ENCODE measurements at places on chromosomes 1 and 21.

DNA sequence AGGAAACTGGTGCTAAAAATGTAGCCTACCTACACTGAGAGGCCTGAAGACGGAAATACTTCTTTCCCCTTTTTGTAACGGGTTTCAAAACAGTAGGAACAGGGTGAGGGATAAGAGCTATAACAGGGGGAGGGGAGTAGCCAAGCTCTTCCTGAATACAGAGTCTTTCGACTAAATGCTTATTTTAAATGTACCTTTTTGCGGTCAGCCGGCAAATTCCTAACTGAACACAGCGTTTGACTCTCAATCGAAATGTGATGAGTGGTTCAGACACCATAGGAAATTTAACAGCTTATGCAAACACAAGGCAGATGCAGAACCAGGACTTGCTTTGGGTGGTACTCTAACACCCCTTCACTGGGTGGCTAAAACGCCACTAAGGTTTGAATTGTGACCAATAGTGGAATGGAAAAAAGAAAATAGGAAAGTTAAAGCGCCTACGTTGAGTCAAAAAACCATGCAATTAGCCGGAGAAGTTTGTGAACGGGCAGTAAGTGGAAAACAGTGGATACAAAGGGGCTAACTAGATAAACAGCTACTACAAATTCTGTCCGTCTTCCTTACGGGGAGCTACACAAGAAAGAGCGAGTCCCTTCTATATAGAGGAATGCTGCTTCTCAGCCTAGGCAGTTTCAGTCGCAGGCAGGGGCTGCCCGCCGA, 1.7 kb downstream of the EGLN1 start:
- DNase-seq = peak; percentile 12

- no peak for DNase-seq
Measured at GRCh38 chr1:246577082-246577719, 10.9 kb downstream of the CNST start.

GRCh38 chr1:179478370-179478769, 97.4 kb downstream of the NPHS2 start:
- no peak for DNase-seq

DNA sequence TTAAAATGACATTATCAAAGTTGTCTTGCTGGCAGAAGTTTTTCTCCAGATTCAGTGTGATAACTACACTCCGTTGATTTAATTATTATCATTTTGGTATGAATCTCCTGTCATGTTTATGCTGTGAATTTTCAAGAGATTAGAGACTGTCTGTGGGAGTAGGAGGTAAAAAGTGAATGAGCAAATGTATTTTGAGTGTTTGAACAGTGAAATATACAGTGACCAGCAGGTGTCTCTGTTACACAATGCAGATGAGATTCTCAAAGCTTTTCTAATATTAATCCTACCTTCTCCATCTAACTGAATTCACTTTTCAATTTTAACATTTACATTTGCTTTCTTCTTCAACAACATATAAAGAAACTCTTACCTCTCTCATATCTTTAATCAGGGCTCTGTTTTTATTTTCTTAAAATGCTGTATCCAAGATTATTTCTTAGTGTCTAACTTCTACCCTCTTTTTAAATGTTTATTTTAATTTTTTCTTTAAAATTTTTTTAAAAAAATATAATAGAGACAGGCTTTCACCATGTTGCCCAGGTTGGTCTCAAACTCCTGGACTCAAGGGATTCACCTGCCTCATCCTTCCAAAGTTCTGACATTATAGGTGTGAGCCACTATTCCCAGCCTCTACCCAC, 20.9 kb upstream of the HSPA13 start:
- DNase-seq = peak; percentile 24

DNA sequence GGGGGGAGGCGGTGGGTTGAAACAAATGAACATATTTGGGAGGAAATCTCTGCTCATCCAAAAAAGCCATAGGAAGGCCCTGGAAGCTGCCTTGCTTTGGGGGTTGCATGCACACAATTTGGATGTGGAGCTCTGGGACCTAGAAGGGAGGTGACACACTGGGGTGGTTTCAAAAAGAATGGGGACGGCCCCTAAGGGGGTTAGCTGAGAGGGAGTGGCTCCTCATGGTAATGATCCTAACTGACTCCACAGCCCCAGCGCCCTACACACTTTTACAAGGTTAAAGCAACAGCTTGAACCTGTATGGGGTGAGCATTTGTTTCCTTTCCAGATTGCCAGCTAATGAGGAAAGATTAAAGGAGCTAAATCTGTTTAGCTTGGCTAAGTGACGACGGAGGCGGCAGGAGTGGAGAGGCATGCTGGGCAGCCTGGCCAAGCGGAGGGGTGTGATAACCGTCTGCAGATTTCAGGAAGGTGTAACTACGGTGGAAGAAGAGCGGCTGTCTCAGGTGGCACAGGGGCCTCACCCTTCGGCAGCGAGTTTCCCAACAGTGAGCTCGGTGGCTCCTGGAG, 107.3 kb downstream of the RNF220 start:
- DNase-seq = no peak

DNA sequence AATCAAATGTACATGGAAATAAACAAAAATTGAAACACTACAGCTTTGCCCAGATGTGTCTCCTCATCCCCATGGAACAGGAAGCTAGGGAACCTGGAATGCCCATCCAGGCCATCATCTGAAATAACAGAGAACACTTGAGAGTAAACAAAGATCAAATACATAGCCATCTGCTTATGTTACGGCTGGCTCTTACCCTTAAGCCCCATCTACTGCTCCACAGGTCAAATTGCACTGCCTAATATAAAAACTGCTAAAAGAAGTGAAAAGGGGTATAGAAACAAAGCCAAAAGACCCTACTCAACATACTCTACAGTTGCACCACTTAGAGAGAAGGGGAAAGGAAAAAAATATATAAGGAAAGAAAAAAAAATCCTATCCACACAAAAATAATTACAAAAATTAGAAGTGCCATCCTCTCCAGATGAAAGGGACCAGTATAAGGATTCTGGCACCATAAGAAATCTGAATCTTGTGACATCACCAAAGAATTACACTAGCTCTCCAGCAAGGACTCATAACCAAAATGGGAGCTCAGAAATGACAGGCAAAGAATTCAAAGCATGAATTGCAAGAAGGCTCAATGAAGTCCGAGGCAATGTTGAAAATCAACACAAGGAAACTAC, 26.9 kb downstream of the OR6Y1 start:
- peak; percentile 1 for DNase-seq

- DNase-seq = peak; percentile 82
Measured at GRCh38 chr1:183804916-183805841, at the start of gene RGL1. Gene RGL1 (plus strand): TSS chr1:183805120. CDS start chr1:183805298, 178 bp downstream.

GRCh38 chr1:23964790-23965740, 5.4 kb downstream of the PNRC2 start:
- no peak for DNase-seq

DNA sequence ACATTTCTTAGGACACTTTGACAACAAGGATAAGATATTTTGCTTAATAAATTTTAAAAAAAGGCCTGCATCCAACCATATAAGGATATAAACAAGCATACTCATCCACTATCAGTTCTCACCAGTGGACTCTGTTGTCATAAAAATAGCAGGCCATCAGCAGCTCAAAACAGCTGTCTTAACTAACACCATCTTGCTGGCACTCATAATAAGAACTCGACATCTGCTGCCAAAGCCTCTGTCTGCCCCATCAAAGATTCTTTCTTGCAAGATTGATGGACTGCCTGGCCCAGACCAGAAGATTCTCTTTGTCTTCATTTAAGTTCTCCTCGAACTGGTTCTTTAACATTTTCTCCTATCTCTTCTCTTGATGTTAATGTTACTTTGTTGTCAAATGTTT, 10.1 kb downstream of the JMJD4 start:
- no peak for DNase-seq

GRCh38 chr1:220810179-220810653, 23.5 kb downstream of the MTARC1 start:
- DNase-seq = peak; percentile 67

GRCh38 chr21:34073749-34074282, 438 bp downstream of the MRPS6 start:
- DNase-seq = peak; percentile 76

DNA sequence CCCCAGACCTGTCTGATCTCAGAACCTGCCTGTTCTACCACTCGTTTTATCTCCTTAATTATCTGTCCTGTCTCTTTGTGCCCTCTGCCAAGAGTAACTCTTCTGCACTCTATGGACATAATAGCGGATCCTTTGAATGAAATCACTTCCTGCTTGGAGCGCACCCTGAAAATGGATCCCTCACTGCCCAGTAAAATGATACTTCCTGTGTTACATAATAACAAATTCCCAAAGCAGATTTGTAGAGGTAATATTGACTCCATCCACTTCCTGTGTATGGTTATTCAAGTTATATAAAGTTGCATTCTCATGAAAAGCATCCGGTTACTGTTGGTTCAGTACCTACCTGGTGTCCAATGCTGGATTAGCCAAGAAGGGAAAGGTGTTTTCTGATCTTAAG, 246.0 kb downstream of the TRABD2B start:
- DNase-seq = no peak

GRCh38 chr1:3899754-3900149, 320 bp downstream of the C1orf174 start:
- DNase-seq = peak; percentile 73

GRCh38 chr1:65429806-65430205, 9.3 kb downstream of the LEPR start:
- no peak for DNase-seq

DNA sequence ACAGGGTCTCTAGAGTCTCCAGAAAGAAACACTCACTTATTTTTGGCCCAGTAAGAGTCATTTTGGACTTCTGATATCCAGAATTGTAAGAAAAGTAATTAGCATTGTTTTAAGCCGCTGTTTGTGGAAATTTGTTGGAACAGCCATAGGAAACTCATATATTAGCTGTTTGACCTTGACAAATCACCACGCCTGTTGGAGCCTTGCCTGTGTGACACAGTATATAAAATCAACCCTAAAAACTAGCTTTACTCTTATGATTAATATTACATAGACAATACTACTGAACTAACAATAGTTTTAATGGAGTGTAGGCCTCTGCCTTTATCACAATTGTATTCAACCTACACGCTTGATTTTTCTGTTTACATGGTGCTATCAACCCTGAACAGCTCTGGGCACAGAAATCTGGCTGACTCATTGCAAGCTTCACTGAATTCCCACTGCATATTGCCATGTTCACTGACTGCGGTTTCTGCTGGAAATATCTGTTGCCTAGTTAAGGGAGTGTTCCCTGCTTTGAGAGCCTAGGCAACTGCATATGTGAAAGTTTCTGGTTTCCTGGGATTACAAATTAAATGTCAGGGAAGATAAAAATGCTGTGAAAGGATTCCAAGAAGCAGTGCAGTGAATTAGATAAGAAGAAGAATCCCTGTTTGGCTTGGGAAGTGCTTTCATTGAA, 419.5 kb upstream of the DEPDC1 start:
- DNase-seq = no peak

DNA sequence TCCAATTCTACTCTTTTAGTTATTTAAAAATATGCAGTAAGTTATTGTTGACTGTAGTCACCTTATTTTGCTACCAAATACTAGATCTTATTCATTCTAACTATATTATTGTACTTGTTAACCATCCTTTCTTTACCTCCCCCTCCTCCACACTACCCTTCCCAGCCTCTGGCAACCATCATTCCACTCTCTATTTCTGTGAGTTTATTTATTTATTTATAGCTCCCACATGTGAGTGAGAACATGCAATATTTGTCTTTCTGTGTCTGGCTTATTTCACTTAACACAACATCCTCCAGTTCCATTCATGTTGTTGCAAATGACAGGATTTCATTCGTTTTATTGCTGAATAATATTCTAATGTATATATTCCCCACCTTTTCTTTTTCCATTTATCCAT, 115.8 kb downstream of the TSEN15 start:
- no peak for DNase-seq

- no peak for DNase-seq
Measured at GRCh38 chr1:207405814-207406213, 48.3 kb upstream of the CR2 start.

- no peak for DNase-seq
Measured at GRCh38 chr1:21857840-21858670, 46.0 kb downstream of the LDLRAD2 start.

- no peak for DNase-seq
Measured at GRCh38 chr1:2544875-2545640, 11.1 kb upstream of the TNFRSF14 start.

GRCh38 chr21:42019706-42020105, 9.5 kb upstream of the ZBTB21 start:
- DNase-seq = no peak

- DNase-seq = no peak
Measured at GRCh38 chr21:44986471-44987291, 46.9 kb downstream of the SLX9 start.

DNA sequence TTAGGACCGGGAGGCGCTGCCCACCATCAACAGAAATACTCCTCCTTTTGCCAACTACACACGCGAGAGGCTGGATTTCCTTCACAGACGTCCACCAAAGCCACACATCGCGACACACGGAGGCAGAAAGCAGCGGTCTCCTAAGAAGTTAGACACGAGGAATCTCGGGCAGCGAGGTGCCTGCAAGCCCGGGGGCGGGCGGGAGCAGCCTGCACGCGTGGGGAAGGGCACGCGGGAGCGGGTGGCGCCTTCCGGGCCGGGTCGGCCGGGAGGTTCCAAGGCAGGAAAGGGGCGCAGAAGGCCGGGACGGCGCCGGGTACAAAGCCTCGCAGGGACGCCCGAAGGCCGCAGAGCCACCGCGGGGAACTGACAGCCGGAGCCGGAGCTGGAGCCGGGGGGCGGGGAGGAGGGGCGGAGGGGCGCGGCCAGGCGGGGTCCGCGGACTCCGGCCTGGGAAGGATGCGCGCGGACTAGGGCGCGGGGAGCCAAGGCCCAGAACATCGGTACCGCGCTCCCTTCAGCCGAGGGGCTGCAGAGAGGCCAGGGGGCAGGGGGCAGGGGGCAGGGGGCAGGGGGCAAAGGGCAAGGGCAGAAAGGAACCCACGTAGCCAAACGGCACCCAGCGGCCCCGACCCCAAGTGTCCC, 722 bp downstream of the NPHP4 start:
- DNase-seq = peak; percentile 90

DNA sequence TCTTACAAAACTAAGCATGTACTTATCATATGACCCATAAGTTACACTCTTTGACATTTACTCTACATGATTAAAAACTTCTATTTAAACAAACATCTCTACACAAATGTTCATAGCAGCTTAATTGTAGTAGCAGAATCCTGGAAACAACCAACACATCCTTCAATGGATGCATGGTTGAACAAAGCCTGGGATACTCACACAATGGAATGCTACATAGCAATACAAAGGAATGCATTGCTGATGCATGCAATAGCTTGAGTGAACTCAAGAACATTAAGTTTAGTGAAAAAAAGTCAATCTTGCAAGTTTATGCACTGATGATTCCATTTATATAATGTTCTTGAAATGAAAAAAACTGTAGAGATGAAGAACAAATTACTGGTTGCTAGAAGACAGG, 686.9 kb downstream of the LRRIQ3 start:
- no peak for DNase-seq

DNA sequence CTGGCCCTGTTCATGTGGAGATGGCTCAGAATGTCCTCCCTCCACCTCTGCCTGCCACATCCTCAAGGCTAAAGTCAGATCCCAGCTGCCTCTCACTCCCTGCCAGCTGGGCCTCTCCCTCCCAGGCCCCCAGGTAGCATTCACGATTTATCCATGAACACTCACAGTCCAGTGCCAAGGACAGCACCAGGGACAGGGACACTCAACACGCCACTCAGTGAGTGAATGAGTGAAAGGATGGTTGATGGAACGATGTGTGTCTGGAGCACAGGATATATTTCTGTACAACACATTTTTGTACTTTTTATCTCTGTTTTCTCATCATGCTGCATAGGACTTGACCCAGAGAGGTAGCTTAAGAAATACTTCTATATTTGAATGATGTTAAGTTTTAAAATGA, 10.1 kb downstream of the CYP4A11 start:
- no peak for DNase-seq
